ENCODE measurements at places on chromosomes 2 and 18. TPM values are rescaled to one million over a fixed set of nuclear protein-coding genes. Genes with fewer than 3 reads are reported as not detected.

DNA sequence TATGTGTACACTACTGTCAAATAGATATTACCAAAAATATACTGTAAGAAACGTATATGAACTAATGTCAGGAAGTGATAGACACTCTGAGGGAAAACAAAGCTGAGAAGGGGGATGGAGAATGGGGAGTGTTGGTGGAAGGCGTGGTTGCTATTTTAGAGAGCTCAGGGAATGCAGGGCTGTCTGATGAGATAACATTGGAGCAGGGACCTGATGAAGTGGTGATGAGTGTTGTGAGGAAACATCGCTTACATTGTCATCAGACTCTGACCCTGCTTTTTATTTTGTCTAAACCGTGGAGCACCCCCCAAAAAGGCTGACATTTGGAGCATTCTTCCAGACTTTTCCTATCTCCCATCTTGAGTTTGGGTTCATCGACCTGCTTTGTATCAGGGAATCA, 194.7 kb downstream of the LTBP1 start:
- H3K27ac ChIP-seq = no peak overlapping the region
- H3K4me3 ChIP-seq = no peak overlapping the region
- H3K36me3 ChIP-seq = no peaks in the 10 kb centered on the region
- H3K27me3 ChIP-seq = no peaks in the 10 kb centered on the region
- peaks cover 5% of the 10 kb centered on the region for H3K4me1 ChIP-seq
- DNase-seq = no peak

GRCh38 chr2:239225371-239225851, 175.4 kb downstream of the HDAC4 start:
- no peaks in the 10 kb centered on the region for H3K27me3 ChIP-seq
- no peak overlapping the region for H3K4me3 ChIP-seq
- DNase-seq = no peak
- no peaks in the 10 kb centered on the region for H3K4me1 ChIP-seq
- H3K27ac ChIP-seq = no peak overlapping the region
- H3K36me3 ChIP-seq = no peaks in the 10 kb centered on the region

GRCh38 chr18:3593381-3593903, 143.5 kb downstream of the TGIF1 start:
- peak overlapping the region; percentile 100 for H3K27ac ChIP-seq
- no peaks in the 10 kb centered on the region for H3K27me3 ChIP-seq
- peak overlapping the region; percentile 8 for H3K4me3 ChIP-seq
- no peak for DNase-seq

DNA sequence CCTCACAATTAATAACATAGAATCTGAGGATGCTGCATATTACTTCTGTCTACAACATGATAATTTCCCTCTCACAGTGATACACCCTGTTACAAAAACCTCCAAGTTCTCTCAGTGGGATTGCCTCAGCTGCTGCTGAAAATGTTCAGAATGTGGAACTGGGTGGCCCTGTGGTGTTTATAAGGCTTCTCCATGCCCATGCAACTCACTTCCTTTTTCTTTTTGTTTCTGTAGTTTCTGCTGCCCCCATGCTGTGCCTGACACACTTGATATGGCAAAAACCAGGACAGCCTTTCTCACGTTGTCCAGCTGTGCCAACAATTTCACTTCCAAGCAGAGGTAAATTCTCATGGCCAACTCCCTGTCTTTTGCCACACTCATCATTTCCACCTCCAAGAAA, 206.2 kb downstream of the RPIA start:
- H3K27ac ChIP-seq = no peak overlapping the region
- H3K4me1 ChIP-seq = no peaks in the 10 kb centered on the region
- H3K27me3 ChIP-seq = peaks cover 13% of the 10 kb centered on the region

DNA sequence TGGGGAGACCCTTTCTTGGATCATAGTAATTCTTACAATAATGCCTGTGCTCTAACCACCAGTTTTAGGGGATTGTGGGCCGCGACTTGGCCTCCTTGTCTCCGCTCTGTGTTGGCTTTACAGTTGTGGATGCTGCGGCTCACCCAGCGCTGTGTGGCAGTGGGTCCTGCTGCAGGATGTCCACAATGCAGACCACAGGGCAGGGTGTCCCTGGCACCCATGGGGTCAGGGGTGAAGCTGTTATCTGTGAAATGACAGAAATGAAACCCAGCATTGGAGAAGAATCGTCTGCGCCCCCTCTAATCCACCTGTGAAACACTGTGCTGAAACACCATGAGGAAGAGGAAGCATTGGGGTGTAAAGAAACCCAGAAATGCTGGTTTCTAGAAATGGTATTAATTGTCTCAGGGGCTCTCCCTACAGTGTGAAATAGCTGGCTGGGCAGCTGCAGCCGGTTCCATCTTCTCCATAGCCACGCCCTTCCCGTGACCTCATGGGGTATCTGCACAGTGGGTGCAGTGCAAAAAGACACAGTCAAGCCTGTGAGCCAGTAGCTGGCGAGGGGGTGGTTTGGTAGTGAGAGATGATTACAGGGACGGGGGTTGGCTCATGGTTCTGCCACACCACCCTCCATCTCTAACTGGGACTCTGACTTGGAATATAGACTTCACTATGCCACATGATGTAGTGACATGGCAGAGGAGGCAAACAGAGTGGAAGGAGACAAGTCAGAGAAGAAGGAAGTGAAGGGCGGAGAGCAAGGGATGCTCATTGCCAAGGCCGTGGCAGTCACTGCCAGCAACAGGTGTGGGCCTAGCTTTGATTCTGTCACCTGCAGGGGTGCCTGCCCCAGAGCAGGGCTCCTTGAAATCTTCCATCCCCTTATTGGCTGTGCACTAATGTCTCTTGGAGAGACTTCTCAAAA, 16.2 kb downstream of the INPP4A start:
- H3K4me1 ChIP-seq = peaks cover 28% of the 10 kb centered on the region
- no peak overlapping the region for H3K27ac ChIP-seq
- H3K36me3 ChIP-seq = no peaks in the 10 kb centered on the region
- DNase-seq = no peak
- H3K4me3 ChIP-seq = no peak overlapping the region
- no peaks in the 10 kb centered on the region for H3K27me3 ChIP-seq

DNA sequence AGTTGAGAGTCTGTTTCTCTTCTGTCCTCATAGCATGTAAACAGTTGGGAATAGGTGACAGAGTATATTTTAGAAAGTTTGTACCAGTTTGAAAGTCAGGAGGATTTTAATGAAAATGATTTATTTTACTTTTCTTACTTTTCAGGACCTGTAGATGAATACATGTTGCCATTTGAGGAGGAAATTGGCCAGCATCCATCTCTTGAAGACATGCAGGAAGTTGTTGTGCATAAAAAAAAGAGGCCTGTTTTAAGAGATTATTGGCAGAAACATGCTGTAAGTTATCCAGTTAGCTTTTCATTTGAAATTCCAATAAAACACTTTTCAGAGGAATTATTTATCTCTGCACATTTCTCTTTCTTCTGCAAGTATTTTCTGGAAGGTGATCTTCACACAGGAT, 81.1 kb downstream of the ACVR2A start:
- no peaks in the 10 kb centered on the region for H3K27me3 ChIP-seq
- H3K36me3 ChIP-seq = no peaks in the 10 kb centered on the region
- DNase-seq = peak; percentile 67
- no peak overlapping the region for H3K4me3 ChIP-seq

GRCh38 chr18:3985664-3986063, 469.4 kb downstream of the DLGAP1 start:
- H3K4me3 ChIP-seq = no peak overlapping the region
- no peak overlapping the region for H3K27ac ChIP-seq
- H3K27me3 ChIP-seq = no peaks in the 10 kb centered on the region
- no peaks in the 10 kb centered on the region for H3K36me3 ChIP-seq
- DNase-seq = no peak

DNA sequence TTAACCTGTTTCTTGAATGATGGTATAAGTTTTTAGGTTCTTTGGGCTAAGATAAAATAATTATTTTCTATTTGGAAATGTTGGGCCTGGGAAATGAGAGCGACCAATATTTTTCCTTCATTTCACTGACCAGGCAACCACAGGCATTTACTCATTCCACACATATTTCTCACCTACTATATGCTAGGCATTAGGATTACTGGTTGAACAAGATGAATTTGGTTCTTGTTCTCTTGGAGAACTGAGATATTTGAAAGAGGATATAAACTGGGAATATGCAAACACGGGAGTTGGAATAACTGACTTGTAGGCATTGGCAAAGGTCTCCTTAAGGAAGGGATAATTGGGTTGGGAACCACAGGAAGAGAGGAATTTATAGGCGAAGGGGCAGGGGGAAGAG, 3.9 kb upstream of the MYL1 start:
- H3K4me3 ChIP-seq = no peak overlapping the region
- no peaks in the 10 kb centered on the region for H3K27me3 ChIP-seq
- DNase-seq = no peak
- no peaks in the 10 kb centered on the region for H3K4me1 ChIP-seq
- no peaks in the 10 kb centered on the region for H3K36me3 ChIP-seq
- no peak overlapping the region for H3K27ac ChIP-seq

GRCh38 chr18:73118121-73118816, 250.5 kb upstream of the NETO1 start:
- H3K4me1 ChIP-seq = no peaks in the 10 kb centered on the region
- H3K27me3 ChIP-seq = no peaks in the 10 kb centered on the region
- H3K4me3 ChIP-seq = no peak overlapping the region
- no peaks in the 10 kb centered on the region for H3K36me3 ChIP-seq
- DNase-seq = no peak

DNA sequence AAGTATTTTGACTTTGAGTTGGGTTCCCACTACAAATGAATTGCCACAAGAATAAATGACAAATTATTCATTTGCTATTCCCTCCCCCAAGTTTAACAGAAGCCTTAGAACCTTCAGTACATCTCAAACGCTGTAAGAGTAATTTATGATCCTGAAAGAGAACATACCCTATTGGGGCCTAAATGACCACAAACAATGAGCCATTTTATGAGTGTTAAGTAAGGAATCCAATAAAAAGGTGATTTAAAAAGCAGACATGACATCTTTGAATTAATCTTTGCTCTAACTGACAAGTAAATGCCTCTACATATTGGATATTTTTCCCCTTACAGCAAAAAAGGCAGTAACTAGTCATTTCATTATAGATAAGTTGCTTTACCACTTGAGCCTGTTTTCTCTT, 136.9 kb downstream of the NRXN1 start:
- no peaks in the 10 kb centered on the region for H3K4me1 ChIP-seq
- no peak overlapping the region for H3K4me3 ChIP-seq
- DNase-seq = no peak
- no peaks in the 10 kb centered on the region for H3K36me3 ChIP-seq

GRCh38 chr2:143528021-143528420, 398.8 kb downstream of the ARHGAP15 start:
- no peaks in the 10 kb centered on the region for H3K4me1 ChIP-seq
- H3K27ac ChIP-seq = no peak overlapping the region
- DNase-seq = no peak
- H3K27me3 ChIP-seq = no peaks in the 10 kb centered on the region

- no peaks in the 10 kb centered on the region for H3K27me3 ChIP-seq
- no peak overlapping the region for H3K4me3 ChIP-seq
- no peaks in the 10 kb centered on the region for H3K4me1 ChIP-seq
- H3K36me3 ChIP-seq = no peaks in the 10 kb centered on the region
These were observed 139.5 kb upstream of the LRATD1 start for GRCh38 chr2:14492920-14493503.

GRCh38 chr2:226121046-226121738, 678.4 kb downstream of the IRS1 start:
- H3K27me3 ChIP-seq = no peaks in the 10 kb centered on the region
- no peaks in the 10 kb centered on the region for H3K36me3 ChIP-seq
- H3K27ac ChIP-seq = no peak overlapping the region
- no peak for DNase-seq

- no peak overlapping the region for H3K27ac ChIP-seq
- DNase-seq = no peak
These were observed 58.2 kb downstream of the CAB39 start for GRCh38 chr2:230770804-230771203.

DNA sequence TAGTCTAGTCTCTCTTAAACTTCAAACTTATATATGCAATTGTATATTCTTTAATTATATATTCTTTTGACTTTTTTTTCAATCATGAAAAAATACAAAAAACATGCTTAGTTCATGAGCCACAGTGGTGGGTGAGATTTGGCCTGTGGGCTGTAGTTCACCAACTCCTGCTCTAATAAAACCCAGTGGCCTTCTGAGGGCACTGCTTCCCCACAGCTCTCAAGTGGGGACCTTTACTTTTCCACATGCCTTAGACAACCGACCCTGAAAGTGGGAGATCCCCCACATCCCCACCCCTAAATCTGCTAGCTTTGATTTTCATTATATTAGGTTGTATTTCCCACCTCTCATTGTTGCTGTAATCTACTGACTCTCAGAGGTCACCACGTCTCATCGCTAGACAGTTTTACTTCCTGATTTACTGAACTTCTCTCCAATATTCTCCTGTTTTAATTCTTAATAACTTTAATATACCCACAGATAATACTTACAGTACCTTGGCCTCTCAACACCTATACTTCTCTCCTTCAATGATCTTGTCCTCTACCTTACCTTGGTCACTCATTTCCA, 57.3 kb downstream of the ROCK1 start:
- H3K27ac ChIP-seq = no peak overlapping the region
- DNase-seq = no peak
- no peaks in the 10 kb centered on the region for H3K36me3 ChIP-seq
- peaks cover 6% of the 10 kb centered on the region for H3K4me1 ChIP-seq
- no peak overlapping the region for H3K4me3 ChIP-seq
- H3K27me3 ChIP-seq = no peaks in the 10 kb centered on the region

DNA sequence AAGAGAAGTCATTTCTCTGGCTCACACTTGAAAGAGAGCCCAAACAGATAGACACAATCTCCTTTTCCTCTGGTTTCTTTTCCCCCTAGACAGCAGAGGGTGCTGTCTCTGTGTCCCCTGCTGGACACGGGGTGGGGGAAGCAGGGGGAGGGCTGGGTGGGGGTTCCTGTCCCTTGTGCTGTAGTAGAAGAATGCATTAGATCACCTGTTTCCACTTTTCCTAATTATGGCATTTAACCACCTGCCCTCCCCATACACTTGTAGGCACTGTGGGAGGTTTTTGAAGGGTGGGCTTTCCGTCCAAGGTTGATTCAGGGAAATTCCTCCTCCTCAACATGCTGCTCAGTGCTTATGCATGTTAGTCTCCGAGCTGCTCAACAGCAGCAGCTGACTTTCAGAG, 206.2 kb upstream of the EPAS1 start:
- no peak overlapping the region for H3K27ac ChIP-seq
- DNase-seq = peak; percentile 33
- H3K4me3 ChIP-seq = no peak overlapping the region
- H3K27me3 ChIP-seq = no peaks in the 10 kb centered on the region

SFTPB gene
- total RNA-seq = not detected

CIB4 gene
- not detected for total RNA-seq

CDCA7 gene
- total RNA-seq = 27.7 TPM

RDH14 gene
- 14.7 TPM for total RNA-seq

All from endothelial cell of umbilical vein (primary cell).